ENCODE measurements at places on chromosomes 3 and 15. TPM values are rescaled to one million over a fixed set of nuclear protein-coding genes. Genes with fewer than 3 reads are reported as not detected.

DNA sequence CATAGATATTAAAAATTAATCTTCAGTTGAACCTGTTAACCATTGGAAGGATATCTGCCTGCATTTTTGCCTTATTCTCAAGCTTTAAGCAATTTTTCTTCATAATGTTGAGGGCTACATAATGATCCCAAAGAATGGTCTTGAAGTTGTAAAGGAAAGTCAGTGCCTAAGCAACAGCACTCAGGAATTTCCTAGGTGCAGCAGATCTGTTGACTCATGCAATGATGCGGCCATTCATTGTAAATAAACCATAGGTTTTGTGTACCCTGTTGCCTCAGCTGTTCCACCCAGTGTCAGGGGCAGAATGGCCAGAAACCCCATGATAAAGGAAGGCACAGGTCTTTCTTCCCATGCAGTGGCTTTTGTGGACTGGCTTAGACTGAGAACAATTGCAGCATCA, 78.4 kb upstream of the TRIM42 start:
- no peaks in the 10 kb centered on the region for H3K27me3 ChIP-seq
- DNase-seq = no peak
- H3K27ac ChIP-seq = no peak overlapping the region
- no peaks in the 10 kb centered on the region for H3K4me1 ChIP-seq

RTP1 gene
- not detected for total RNA-seq

SETD5 gene
- total RNA-seq = 89.8 TPM

GRCh38 chr3:191557322-191557721, 96.4 kb downstream of the PYDC2 start:
- no peak overlapping the region for H3K27ac ChIP-seq
- no peaks in the 10 kb centered on the region for H3K4me1 ChIP-seq
- DNase-seq = no peak

DNA sequence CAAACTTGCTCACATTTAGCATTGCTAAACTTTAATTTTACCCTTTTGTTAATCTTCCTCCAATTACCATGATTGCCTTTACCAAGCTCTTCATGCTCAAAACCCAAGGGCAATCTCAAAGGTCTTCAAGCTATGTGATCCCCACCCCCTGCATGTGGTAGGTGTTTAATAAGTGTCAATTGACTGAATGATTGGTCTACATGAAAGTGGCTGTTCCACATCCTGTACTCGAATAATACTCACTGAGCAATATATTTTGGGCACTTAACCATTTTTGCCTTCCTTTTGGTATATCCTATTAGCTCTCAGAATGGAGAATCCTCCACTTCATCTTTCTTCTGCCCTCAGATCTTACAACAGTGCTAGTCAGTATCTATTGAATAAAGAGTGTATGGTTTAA, 17.1 kb downstream of the RBMS3 start:
- no peak overlapping the region for H3K27ac ChIP-seq
- no peaks in the 10 kb centered on the region for H3K36me3 ChIP-seq
- H3K4me1 ChIP-seq = no peaks in the 10 kb centered on the region
- H3K4me3 ChIP-seq = no peak overlapping the region
- H3K27me3 ChIP-seq = no peaks in the 10 kb centered on the region

Data from CD8-positive, alpha-beta memory T cell (primary cell).